CD4-positive, alpha-beta T cell treated with Interferon gamma for 1 hour (primary cell): ENCODE measurements at places on chromosomes 3 and 15.
A peak's percentile ranks its signal among the peaks of the same experiment; 100 is the strongest.

DNA sequence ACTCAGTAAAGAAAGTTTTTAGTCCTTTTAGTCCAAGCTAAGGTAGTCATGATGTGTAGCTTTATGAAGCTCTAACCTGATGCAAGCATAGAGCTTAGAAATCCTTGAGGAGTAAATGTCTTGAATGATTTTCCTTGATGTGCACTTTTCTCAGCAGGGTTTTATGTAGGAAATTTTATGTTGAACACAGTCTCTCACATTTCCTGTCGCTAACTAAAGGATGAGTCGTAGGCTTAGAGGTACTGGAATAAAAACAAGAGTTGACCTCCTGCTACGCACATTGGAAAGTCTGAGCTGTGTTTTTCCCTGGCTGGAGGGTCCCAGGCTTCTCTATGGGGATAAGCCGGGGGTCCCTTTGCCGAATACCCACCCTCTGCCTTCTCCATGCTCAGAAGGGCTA is 34.7 kb upstream of the ZPLD1 start:
- DNase-seq = no peak

GRCh38 chr15:34014556-34014955 is 24.4 kb downstream of the AVEN start:
- DNase-seq = no peak

GRCh38 chr3:100517276-100517675 is 24.9 kb downstream of the TMEM45A start:
- DNase-seq = no peak

DNA sequence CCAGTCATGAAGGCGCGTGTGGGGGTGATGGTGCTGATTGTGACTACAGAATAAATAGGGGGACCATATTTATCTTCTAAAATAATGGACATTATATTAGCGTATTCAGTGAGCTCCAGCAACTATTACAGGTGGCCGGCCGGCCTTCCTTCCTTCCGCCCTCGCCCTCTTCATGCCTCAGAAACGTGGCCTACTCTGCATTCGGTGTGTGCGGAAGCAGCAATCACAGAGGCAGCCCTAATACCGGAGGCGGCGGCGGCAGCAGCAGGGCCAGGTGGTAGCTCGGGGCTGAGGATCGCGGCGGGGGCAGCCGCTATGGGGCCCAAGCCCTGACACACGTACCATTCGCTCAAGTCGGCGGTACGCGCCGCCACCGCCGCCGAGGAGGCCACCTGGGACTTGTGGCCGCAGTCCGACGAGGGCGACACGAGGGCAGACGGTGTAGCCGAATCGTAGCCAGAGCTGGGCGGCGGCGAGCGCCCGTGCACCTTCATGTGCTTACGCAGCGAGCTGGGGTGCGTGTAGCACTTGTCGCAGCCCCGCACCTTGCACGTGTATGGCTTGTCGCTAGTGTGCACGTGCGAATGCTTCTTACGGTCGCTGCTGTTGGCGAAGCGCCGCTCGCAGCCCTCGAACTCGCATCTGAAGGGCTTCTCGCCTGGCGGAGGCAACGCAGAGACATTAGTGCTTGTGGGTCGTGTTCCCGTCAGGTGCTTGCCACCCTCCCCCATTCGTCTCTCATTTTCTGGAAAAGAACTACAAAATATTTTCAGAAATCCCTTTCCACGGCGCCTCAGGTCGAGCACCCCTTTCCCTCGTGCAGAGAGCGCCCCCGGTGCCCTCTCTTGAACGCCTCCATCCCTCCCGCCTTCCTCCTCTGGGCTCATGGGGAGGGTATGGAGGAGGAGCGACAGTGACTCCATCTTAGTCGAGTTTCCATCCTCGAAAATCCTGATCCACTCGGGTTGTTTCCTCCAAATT is 15.5 kb downstream of the ZIC4 start:
- DNase-seq = no peak

DNA sequence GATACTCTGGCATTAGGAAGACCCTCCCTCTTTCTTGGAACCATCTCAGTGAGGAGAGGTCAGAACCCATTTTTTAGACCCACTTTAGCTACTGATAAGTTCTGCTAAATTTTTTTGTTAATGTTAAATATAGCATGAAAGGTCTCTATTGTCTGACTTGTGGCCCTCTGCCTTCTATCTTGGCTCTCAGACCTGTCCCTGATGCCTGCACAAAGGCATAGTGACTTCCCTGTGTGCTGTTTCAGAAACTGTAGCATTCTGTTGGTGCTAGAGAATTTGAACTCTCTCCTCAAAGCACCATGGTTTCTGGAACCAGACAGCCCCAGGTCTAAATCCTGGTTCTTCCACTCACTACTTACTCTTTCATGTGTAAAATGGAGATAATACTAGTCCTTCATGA is 15.4 kb downstream of the MAPKBP1 start:
- DNase-seq = no peak

GRCh38 chr15:95590533-95591044 is 739.9 kb upstream of the NR2F2 start:
- no peak for DNase-seq

- no peak for DNase-seq
Measured at GRCh38 chr3:45362758-45363157, 25.6 kb upstream of the LARS2 start.

DNA sequence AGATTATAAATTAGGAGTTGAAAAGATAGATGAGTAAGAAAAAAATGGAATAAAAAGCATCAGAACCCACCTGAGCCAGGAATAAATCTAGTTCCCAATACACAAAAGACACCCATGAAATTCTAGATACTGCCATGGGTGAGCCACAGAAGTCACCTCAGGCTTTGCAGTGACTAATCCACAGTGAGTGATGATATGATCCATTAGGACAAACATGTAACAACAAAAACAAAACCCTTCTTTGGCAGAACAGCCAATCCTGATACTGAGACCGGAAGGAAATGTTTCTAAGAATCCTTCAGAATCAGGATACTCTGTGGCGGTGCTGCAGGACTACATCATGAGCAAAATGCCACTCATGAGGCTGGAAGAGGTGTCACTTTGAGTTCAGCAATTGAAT is 15.0 kb upstream of the MINDY4B start:
- no peak for DNase-seq

DNA sequence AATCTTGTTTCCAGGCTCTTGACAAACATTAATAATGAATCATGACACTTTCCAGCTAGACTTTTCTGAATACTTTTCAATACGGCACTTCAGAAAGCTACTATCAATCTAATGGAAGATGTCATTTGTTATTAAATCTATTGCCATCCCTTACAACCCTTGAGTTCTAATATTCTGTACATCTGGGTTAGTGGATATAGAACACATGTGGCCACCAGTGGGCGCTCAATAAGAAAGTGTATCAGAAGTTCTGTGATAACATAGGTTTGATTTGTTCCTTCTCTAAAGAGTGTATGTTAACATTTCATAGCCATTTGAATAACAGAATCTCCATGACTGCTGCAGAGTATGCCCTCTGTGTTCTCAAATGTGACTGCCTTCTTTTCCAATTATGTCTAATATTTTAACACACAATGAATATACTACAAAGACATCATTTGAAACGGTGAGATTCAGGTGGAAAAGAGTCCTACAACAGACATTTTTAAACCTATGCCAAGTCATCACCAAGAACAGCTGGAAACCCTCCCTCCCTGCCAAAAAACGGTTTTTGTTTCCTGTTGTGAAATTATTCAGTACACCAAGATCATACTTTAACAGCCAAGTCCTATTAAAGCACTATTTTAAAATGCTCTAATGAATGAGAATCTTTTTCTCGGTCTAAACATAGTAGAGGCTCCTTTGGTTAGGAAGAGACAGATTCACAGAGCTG is 22.2 kb downstream of the ALDH1A2 start:
- DNase-seq = peak; percentile 15

DNA sequence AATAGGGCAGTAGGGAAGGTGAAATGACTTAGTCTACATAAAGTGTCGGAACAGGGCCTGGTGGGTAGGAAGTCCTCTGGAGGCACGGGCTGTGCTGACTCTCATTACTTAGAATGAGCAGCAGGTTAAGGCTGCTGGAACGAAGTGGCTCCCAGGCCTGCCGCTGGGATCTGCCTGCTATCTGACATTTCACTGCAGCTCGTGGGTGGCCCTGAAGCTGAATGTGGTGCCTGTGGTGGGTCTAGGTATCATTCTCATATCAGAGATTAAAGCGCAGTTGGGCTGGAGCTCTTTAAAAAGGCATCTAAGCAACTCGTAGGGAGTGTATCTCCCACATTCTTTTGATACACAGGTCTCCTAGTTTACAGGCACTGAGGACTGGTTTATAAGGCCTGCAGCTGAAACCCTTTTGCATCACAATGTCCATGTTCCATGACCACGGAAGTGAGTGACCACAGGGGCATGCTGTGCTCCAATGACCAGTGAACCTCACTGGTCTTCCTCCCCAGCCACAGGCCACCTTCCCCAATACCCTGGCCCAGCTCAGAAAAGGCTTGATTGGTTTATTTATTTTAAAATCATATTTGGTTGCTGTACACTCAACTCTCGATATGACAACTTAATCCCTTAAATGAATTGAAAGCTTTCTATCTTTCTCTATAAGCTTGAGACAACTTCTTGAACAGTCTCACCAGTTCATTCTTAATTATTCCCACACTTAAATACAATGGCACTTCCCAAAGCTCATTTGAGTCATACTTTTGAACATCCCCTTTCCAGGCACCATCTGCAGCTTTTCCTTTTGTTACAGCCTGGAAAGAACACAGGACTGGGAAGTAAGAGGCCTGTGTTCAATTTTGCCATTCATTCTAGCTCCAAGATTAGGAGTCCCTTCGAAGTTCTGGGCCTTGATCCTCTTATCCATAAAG is 19.0 kb downstream of the ADAMTS9 start:
- DNase-seq = no peak

DNA sequence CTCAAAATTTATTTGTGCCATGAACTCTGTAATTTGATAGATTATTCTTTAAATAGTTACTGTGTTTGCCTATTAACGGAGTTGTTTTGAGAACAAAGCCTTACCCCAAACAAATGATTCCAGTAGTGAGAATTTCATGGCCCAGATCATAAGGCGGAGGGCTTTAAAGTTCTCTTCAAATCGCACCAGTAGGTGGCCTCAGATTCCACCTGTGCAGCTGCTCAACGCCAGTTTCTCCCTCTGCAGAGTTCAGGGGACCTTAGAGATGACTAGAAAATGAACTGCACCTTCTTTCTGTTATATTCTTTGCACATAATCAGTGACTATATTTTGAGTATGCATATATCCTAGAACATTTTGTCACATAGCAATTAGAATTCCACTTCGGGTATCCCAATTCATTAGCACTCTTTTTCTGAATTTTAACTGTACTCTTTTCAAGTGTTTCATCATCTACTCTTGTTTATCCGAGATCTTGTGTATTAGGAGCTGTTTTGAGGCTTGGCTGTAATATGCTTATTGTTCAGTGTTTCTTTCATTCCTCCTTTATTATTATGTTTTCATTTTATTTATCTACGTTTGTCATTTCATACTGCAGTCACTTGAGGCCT is 232.6 kb upstream of the CHRM5 start:
- no peak for DNase-seq

- DNase-seq = no peak
Measured at GRCh38 chr3:114216186-114216970, 21.0 kb downstream of the ZNF80 start.

- no peak for DNase-seq
Measured at GRCh38 chr3:172466553-172467130, 18.4 kb upstream of the GHSR start.
